NCI-H1694 (cell line): ENCODE measurements at places on chromosomes 16 and 17.

GRCh38 chr16:1916640-1916990 is 1.6 kb downstream of the HS3ST6 start:
- DNase-seq = no peak

- DNase-seq = no peak
Observed at GRCh38 chr17:16479264-16479663, 12.7 kb downstream of the LRRC75A start.

DNA sequence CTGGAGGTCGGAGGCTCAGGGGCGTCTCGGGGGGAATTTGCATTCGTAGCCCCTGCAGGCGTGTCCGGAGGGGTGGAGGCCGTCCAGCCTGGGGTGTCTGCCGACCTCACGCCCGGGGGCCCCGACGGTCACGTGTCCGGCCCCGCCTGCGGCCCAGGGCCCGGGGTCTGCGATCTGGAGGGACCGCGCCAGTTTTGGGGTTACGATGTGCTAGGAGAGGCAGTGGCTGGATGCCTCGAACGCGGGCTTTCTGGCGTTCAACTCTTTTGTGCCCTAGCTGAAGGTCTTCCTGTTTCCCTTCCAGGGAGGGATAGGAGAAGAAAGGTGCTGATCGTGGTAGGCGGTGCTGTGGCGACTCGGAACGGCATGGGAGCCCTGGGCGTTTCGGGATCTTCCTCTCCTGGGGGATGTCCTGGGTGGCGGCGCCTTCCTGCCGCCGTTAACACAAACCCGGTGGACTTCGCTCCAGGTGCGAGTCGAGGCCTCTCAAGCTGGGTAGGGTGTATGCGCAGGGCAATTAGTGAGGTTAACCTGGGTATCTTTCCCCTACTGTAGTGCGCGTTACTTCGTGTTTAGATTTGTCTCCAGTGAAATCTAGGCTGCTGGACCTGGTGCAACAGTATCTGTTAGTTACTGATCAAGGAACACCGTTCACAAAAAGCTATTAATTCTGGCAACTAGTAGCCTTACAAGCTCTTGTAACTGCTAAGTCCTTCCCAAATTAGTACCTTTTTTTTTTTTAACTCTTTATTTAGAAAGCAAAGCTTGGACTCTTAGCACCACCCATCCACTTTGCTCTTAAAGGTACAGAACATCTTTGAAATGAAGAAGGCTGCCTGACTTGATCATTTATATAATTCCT is 1.3 kb downstream of the AKAP1 start:
- DNase-seq = no peak

DNA sequence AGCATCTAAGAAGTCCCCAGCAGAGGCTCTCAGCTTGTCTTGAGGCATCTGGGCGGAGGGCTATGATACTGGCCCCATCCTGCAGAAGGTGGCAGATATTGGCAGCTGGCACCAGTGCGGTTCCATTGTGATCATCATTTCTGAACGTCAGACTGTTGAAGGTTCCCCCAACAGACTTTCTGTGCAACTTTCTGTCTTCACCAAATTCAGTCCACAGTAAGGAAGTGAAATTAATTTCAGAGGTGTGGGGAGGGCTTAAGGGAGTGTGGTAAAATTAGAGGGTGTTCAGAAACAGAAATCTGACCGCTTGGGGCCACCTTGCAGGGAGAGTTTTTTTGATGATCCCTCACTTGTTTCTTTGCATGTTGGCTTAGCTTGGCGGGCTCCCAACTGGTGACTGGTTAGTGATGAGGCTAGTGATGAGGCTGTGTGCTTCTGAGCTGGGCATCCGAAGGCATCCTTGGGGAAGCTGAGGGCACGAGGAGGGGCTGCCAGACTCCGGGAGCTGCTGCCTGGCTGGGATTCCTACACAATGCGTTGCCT is at the start of gene CIITA:
Gene CIITA, plus strand, starts transcription at position 404 of the 543 bp plus-strand sequence. Its CDS starts 129 bp downstream, at position 533.
- no peak for DNase-seq

DNA sequence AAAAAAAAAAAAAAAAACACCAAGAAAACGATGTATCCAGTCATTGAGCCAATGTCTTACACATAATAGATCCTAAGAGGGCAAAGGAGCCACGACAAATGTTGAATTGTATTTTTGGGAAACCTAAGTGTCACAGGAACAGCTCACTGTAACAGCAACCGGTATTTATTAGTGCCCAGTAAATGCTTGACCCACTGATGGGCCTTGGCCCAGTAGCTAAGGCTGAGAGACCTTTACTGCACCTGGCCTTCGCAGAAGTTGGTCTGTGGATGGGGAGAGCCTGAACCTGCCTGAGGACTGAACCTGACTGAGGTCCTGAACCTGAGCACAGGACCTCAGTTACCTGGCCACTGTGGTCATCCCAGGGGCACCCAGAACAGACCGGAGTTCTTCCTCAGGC is 65.0 kb upstream of the TBX2 start:
- no peak for DNase-seq

- no peak for DNase-seq
Observed at GRCh38 chr17:17533901-17534441, 37.8 kb upstream of the RASD1 start.

DNA sequence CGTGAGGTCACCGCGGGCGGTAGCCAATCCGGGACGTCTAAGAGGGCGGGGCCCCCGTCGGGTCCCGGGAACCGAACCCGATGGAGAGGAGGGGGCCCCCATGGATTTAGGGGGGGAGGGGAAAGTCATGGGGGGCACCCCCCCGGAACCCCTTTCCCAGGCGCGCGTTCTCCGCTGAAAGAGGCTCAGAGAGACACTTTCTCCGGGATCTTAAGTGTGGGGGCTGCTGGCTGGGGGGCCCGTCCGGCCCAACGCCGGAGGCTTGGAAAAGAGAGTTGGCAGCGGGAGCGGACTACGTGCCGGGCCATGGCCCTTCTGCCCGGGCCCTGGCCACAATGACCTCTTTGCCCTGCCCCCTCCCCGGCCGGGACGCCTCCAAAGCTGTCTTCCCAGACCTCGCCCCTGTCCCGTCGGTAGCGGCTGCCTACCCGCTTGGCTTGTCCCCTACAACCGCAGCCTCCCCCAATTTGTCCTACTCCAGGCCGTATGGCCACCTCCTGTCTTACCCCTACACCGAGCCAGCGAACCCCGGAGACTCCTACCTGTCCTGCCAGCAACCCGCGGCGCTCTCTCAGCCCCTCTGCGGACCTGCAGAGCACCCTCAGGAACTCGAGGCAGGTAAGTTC is at the start of gene DLX4:
Gene DLX4, plus strand, starts transcription at position 57 of the 626 bp plus-strand sequence. Its CDS starts 279 bp downstream, at position 336.
- no peak for DNase-seq

DNA sequence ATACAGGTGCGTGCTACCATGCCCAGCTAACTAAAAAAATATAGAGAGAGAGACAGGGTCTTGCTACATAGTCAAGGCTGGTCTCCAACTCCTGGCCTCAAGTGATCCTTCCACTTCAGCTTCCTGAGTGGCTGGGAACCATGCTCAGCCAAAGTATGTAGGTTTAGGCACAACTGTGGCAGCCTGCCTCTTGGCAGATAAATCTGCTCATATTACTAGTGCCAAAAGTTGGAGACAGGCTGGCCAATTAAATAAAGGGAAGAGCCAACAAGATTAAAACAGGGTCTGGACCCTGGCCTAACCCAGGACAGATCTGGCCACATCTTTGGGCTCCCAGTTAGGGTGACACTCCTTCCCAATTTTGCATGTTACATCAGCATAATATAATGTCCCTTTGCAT is 151.7 kb downstream of the CBLN1 start:
- no peak for DNase-seq

GRCh38 chr16:49782405-49782804 is 73.5 kb downstream of the ZNF423 start:
- no peak for DNase-seq

GRCh38 chr17:17816831-17817551 is 19.8 kb downstream of the SREBF1 start:
- no peak for DNase-seq

DNA sequence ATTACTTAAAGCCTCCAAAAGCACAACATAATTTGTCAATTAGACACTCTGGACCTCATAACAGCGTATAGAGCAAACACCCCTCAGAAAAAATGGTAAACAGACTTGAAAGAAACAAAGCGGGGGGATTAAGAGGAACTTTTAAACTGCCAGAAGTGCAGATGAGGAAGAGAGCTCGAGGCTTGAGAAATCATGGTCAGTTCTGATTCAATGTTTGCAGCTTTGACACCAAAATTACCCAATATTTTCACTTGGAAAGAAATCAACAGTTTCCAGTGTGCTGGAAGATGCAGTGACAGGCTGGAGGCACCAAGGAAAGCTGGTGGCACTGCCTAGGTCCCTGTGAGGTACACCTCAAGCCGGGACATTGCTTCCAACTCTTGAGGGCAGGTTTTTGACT is 180.9 kb upstream of the TOX3 start:
- DNase-seq = no peak

GRCh38 chr16:74169687-74170376 is 126.8 kb upstream of the PSMD7 start:
- no peak for DNase-seq
